ENCODE measurements at places on chromosomes 4 and X.

- DNase-seq = no peak
Observed at GRCh38 chr4:41507291-41507947, 30.5 kb upstream of the LIMCH1 start.

DNA sequence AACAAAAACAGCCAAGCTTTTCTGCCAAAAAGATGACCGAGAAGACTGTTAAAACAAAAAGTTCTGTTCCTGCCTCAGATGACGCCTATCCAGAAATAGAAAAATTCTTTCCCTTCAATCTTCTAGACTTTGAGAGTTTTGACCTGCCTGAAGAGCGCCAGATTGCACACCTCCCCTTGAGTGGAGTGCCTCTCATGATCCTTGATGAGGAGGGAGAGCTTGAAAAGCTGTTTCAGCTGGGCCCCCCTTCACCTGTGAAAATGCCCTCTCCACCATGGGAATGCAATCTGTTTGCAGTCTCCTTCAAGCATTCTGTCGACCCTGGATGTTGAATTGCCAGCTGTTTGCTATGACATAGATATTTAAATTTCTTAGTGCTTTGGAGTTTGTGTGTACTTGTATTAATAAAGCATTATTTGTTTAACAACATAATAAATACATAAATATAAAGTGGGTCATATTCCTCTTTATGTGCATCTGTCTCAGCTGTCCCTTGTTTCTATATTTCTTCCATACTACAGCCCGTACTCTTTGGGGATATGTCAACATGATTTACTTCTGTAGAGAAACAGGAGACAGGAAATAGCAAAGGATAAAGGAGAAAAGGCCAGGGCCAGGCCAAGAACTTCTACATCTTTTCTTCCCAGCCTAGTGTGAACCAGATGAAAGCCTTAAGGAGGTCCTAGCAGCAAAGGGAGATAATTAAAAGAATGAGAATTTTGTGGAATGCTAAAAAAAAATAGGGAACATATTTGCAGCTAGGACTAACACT is 667 bp downstream of the PTTG2 start:
- DNase-seq = no peak

DNA sequence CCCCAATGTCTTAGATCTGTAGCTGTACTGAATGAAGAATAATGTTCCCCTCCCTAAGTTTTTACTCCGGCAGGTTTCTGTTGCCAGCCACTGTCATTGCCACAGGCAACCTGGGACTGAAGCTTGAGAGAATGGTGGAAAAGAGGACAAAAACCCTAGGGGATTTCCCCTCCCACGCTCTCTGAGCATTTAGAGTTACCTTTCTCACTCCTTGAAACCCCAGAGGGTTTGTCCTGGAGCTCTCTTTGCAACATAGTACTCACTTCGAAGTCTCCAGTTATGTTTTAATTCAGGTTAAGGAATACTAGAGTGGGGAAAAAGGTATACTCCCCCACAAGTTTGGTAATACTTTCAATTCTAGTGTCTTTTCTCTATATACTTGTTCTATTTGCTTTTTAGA is 31.5 kb downstream of the F8 start:
- no peak for DNase-seq

- no peak for DNase-seq
Observed at GRCh38 chr4:86834901-86835300, 14.3 kb downstream of the SLC10A6 start.

- DNase-seq = no peak
Observed at GRCh38 chr4:138235419-138235952, 6.7 kb downstream of the SLC7A11 start.

DNA sequence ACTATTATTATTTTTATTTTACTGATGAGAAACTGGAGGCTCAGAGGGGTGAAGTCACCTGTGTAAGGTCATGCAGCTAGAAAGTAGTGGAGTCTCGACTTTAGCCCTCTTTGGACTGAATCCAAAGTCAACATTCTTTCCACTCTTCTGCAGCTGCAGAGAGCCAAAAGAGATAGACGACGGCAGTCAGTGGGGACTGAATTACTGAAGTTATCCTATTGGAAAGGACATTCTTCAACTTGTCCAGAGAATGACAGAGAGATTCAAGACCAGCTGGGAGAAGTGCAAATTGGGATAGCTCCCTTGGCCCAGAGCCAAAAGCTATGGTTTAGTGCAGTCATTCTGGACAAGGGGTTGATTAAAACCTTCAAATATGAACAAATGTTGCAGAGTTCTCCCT is 42.5 kb downstream of the VGLL1 start:
- DNase-seq = no peak

DNA sequence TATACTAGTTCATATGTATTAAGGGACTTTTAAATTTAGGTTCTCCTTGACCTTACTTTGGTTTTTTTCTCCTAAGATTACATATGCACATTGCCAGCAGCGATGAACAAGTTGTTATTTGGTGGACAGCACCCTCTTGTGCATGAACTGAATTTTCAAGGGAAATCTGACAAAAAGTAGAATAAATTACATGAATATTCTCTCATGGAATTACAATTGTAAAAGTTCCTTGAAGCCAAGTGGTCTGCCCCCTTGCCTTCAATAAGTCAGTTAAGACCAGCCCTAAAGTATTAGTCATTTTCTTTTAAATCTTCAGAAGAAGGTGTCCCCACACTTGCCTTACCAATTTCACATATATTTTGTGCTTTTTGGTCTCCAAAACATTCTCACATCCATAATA is 30.7 kb upstream of the SMARCA5 start:
- peak; percentile 25 for DNase-seq

GRCh38 chr4:177681902-177682301 is 239.7 kb upstream of the AGA start:
- DNase-seq = no peak

GRCh38 chr4:54657551-54658251 is at the start of gene KIT:
Gene KIT, plus strand, starts transcription at chr4:54657957. Its CDS starts 58 bp downstream, at chr4:54658015.
- DNase-seq = peak; percentile 77

DNA sequence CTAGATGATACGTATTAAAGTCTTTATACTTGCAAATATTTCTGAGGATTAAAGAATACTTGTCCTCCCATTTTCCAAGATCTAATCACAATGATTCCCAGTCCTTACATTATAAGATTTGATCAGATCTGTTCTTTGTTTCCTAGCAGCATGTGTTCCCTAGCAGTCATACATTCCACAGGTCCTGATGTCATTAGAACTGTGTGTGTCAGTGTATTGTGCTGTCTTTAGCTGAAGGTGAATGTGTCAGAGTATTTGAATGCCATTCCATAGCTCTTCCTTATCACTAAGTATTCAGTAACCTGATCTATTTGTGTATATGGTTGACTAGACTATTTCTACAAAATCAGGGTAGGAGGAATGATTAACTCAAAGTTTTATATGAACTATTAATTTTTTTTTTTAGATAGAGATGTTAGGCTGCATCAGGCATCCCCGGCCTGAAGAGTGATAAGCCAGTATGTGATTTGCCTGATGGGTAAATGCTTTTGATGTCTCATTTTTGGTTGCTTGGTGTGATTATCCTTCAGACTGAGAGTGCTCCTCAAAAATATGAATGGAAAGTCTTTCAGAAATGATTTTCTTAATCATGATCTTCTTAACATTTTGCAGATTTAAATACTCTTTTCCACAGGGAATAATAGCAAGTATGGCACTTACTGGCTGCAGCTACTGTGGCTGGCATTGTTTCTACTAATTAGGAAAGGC is 4.4 kb downstream of the ADGRL3 start:
- DNase-seq = no peak

DNA sequence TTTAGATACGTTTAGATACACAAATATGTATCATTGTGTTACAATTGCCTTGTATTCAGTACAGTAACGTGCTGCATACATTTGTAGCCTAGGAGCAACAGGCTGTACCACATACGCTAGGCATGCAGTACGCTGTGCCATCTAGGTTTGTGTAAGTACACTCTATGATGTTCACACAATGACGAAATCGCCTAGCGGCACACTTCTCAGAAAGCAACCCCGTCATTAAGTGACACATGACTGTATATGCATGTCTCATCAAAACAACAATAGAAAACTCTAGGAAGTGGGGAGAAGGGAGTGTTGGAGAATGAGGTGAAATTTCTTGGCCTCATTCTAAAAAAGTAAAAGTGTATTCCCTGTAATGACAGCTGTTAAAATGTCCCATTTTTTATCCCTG is 32.7 kb downstream of the CCDC149 start:
- DNase-seq = no peak

GRCh38 chrX:147902270-147902669 is 9.4 kb upstream of the FMR1 start:
- DNase-seq = no peak

- DNase-seq = no peak
Observed at GRCh38 chr4:147447786-147448185, 33.1 kb upstream of the EDNRA start.

GRCh38 chr4:113059449-113060182 is 10.2 kb downstream of the ANK2 start:
- DNase-seq = no peak

GRCh38 chrX:38985375-38985774 is 184.1 kb downstream of the MID1IP1 start:
- no peak for DNase-seq

- no peak for DNase-seq
Observed at GRCh38 chr4:26126143-26126718, 194.6 kb upstream of the RBPJ start.

GRCh38 chrX:155819525-155819924 is 61.6 kb upstream of the VAMP7 start:
- no peak for DNase-seq

DNA sequence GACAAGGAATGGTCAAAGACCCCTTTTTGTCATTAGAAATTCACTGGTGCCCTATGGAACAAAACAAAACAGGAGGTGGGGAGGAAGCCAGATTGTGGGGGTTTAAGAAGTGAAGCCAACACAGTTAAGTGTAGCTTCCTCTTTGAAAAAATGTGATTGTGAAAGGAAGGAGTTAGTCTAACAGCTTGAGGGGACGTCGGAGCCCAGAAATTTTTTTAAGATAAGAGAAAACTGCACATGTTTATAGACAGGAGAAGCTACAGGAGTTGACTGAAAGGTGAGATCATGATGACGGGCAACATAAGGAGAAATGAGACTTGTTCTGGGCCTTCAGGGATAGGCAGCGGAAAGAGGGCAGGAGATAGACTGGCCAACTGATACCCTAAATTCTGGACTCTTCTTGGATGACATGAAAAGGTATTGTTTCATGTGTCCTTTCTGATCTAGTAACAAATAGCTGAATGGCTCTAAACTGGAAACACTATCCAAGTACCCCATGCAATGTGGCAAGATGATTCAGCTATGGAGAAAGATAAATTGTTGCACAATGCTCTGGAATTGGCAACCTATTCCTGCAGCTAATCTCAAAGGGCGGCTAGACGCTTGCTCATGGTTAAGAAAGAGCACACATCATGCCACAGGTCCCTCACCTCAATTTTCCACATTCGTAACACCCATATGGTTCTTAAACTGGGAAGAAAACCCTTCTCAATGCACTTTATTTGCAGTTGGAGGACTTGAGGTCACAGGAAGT is 3.7 kb upstream of the HDAC8 start:
- no peak for DNase-seq

DNA sequence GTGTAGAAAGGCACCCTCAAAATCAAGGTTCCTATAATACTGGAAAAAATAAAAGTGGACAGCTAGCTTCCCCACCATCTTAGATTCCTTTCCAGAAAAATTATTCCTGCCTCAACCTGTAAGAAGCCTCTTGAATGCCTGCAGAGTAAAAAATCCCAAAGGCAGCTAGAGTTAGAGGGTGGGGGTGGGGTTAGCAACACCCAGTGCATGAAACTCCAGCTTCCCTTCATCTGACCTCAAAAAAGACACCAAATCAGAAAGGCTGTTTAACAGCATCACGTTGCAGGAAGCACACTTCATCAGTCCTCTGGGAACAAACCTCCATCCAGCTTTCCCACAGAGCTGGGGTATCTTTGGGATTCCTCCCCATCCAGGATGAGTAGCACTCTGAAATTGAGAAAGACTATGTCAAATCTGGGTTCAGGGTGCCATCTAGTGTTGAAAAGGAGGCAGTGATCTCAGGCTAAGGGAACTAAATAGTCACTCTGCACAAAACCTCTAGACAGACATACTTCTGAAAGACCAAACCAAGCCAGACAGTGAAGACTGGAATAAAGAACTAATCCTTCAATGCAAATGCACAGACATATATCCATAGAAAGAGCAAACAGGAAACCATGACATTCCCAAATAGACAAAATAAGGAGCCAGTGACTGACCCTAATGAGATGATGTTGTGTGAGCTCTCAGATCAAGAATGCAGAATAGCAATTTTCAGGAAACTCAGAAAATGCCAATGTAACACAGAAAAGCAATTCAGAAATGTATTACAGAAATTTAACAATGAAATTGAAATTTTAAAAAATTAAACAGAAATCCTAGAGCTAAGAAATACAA is 97.9 kb downstream of the ARHGEF9 start:
- DNase-seq = peak; percentile 13

DNA sequence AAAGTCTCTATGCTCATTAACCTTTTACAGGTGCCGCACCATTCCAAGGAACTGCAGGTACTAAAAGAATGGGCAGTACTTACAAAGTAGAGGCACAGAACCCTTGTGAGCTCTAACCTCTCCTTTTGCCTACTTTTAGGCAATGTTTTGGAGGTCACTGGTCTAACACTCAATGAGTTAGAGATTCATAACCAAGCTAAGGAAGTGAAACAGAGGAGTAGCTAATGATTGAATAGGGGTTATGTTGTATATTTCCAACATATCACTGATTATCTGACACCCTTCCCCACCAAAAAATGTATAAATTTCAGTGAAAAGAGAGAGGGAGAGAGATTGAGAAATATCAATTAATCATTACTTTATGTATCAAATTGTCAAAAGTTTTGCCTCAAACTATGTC is 269.3 kb downstream of the PCDH7 start:
- DNase-seq = no peak

DNA sequence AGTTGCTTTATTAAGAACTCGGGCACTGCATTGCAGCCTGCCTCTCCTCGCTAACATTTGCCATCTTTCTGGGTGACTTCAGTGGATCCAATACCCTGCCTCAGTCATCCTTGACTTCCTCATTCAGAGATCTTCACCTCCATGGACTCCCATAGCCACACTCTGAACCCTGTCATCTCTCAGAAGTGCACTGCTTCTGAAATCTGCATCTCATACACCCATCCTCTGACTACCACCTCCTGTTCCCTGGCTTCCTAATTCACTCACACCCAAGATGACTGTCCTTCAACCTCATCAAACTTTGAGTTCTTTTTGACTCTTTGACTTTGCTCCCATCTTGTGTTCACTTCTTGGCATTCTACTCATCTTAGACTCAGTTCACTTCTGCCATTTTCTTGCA is 25.3 kb upstream of the CYBB start:
- no peak for DNase-seq

GRCh38 chr4:104063341-104063740 is 343.6 kb upstream of the TACR3 start:
- no peak for DNase-seq

DNA sequence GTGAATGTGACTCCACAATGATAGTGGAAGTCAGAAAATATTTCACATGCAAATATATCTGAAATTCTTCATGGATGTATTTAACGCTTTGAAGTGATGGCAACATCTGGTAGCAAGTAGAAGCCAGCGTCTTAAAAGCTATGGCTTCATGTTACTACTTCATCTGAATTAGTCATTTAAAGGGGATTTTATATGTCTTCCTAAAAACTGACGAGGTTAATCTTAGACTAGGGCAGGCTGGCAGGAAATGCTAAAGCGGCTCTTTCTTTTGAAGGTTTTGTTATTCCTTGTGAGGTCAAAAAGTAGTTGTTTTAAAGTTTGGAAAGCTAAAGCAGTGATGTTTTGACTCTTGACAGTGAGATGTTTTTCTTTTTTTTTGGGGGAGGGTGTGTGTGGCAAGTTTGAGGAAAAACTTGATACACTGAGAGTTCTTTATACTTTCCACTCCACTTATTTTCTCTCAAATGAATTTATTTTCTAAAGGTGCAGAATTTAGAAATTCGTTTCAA is 22.6 kb downstream of the PLS3 start:
- no peak for DNase-seq

Measured in right hindlimb (tissue), 1 donor.